RWPE2 (cell line): ENCODE measurements at places on chromosomes 13 and 19.

GRCh38 chr19:16111909-16112752, 442 bp downstream of the RAB8A start:
- DNase-seq = no peak

DNA sequence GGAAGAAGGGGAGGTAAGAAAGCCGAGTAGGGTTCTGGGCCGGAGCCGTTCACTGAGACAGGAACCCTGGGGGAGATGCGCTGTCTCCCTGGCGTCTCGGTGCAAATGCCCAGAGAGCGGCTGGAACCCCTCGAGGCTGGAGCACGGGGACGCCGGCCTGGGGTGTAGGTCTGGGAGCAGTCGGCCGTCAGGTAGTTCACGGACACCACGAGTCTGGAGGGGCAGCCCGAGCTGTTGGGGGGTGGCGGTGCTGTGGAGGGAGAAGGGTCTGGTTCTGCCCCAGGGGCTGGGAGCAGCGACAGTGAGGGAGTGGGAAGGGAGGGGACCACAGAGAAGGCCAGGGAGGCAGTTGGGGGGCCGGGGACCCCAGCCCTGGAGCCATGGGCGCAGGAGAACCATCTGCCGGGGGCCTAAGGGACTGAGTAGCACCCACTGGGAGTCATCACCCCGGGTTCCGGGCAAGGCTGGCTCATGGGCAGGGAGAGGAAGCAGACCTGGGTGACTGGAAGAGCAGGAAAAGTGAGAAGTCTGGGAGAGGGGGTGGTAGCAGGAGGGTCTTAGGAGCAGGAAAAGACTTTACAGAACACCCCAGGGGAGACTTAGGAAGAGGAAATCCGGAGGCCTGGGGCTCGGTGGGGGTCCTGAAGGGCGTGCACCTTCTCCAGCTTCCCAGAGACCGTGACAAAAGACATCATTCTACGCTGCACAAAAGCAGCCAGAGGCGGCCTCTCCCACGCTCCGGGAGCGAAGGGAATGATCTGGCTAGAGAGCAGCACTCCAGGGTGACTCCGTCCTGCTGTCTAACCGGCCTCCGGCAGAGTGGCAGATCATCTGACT, 173.1 kb upstream of the SOX1 start:
- no peak for DNase-seq

DNA sequence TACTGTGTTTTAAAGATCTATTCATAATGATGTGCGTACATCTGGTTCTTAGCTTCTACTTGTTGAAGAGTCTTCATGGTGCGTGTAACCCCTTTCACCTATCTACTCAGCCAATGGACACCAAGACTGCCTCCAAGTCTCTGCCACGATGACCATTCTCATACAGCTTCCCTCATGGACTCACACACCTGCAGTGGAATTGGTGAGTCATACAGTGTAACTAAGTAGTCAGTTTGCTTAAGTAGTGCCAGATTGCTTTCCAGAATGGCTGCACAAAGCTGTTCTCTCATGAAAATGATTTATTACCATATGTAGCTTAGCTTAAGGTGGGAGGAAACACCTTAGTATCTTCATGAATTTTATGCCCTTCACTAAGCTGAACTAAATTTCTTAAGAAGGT, 112.3 kb downstream of the AKAP11 start:
- DNase-seq = no peak

DNA sequence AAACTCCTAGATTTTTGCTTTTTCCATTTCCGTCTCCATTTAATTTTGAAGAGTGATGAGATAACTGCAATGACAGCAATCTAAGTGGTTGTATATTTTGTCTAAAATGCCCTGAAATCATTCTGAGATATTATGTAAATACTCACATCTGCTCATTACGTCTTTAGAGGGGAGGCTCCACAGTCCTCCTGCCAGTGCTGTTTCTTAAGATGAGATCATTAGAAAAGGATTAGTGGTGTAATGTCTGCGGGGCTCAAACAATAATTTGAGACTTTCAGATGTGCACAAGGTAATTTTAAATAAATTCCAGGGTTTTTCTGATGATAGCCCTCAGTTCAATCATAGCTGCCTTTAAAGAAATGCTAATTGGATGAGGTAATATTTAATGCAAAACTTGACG, 437.9 kb downstream of the FOXO1 start:
- no peak for DNase-seq

GRCh38 chr13:76884907-76885202, 1.4 kb downstream of the KCTD12 start:
- DNase-seq = no peak

DNA sequence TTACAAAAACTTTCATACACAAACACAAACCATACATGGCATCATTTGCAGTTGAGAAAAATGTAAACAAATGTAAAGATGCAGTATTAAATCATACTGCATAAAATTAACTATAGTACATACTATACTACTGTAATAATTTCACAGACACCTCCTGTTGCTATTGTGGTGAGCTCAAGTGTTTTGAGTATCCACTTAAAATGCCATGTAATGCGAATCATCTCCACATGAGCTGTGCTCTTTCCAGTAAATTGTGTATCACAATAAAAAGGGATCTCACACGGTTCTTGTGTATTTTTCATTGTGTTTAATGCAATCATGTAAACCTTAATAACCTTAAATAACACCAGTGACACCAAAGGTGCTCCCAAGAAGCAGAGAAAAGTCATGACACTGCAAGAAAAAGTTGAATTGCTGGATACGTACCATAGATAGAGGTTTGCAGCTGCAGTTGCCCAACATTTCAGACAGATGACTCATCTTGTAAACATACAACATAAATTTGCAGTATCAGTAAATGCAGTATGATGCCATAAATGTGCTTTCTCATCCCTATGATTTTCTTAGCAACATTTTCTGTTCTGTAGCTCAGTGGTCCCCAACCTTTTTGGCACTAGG, 166.6 kb downstream of the RAP2A start:
- DNase-seq = no peak

DNA sequence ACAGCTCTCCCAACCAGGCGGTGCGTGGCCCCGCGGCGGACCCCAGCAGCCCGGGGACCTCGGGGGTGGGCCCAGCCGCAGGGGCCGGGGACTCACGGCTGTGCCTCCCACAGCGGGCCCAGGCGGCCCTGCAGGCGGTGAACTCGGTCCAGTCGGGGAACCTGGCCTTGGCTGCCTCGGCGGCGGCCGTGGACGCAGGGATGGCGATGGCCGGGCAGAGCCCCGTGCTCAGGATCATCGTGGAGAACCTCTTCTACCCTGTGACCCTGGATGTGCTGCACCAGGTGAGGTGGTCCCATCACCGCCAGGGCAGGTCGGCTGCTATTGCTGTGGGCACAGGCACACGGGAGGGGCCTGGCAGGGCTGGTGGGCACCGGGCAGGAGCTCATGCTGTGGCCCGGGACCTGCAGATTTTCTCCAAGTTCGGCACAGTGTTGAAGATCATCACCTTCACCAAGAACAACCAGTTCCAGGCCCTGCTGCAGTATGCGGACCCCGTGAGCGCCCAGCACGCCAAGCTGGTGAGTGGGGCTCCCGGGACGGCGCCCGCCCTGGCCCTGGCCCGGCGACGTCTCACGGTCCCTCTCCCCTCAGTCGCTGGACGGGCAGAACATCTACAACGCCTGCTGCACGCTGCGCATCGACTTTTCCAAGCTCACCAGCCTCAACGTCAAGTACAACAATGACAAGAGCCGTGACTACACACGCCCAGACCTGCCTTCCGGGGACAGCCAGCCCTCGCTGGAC, 7.3 kb downstream of the PTBP1 start:
- no peak for DNase-seq

DNA sequence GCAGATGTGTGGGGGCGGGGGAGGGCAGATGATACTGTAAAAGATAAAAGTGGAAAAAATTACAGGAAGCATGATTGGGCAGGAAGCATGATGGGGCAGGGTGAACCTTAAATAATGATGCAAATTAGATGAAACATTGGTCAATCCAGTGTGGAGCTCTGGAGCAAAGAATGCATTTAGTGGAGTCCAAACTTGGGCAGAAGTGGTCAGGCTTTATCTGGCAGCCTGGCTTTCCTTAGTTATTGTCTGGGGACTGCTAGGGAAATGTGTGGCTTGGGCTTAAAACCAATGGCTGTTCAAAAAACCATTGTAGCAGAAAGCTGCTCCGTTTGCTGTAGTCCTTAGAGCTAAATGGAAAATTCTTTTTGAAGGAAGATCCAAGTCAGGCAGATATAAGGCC, 1077.3 kb upstream of the MIR17HG start:
- no peak for DNase-seq

GRCh38 chr19:53002479-53002878, 11.2 kb upstream of the ERVV-1 start:
- no peak for DNase-seq
